Activated naive CD4-positive, alpha-beta T cell treated with anti-CD3 and anti-CD28 coated beads, Interleukin-2, amount 10 ng/mL, durations not matched to agents 7 days and 5 days (primary cell): ENCODE measurements at places on chromosomes 1 and 21.
A peak's percentile ranks its signal among the peaks of the same experiment; 100 is the strongest.

DNA sequence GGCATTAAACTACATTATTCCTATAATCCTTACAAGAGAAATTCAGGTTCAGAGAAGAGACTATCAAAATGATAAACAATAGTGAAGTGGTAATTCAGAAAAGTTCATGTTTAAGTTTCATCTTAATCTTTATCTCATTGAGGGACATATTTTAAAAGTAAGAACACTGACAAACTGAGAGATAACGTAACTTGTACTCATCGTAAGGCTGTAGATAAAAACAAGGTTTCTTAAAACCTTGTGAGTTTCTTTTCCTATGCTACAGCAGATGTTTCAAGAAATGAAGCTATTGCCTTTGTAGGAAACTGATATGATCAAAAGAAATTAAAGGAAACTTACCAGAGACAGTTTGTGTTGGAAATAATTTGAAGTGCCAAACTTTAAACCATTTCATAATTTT, 65.0 kb downstream of the RERE start:
- no peaks in the 10 kb centered on the region for H3K36me3 ChIP-seq
- no peaks in the 10 kb centered on the region for H3K27me3 ChIP-seq
- H3K4me3 ChIP-seq, result peak overlapping the region; percentile 22
- H3K27ac ChIP-seq, result no peak overlapping the region

GRCh38 chr21:36700971-36701755, 2.2 kb downstream of the SIM2 start:
- peak overlapping the region; percentile 43 for H3K4me3 ChIP-seq
- no peak for DNase-seq
- peaks cover 100% of the 10 kb centered on the region for H3K27me3 ChIP-seq
- H3K36me3 ChIP-seq, result peaks cover 3% of the 10 kb centered on the region
- H3K4me1 ChIP-seq, result peaks cover 29% of the 10 kb centered on the region
- no peak overlapping the region for H3K27ac ChIP-seq

- no peak overlapping the region for H3K4me3 ChIP-seq
- no peaks in the 10 kb centered on the region for H3K27me3 ChIP-seq
- no peak for DNase-seq
- H3K4me1 ChIP-seq, result peaks cover 21% of the 10 kb centered on the region
- peaks cover 27% of the 10 kb centered on the region for H3K36me3 ChIP-seq
These were observed 610 bp downstream of the RBM8A start for GRCh38 chr1:145926686-145927062.

GRCh38 chr1:246454655-246455054, 52.4 kb downstream of the SMYD3 start:
- no peaks in the 10 kb centered on the region for H3K27me3 ChIP-seq
- H3K4me3 ChIP-seq, result no peak overlapping the region
- no peak for DNase-seq

- H3K27ac ChIP-seq, result no peak overlapping the region
- H3K4me3 ChIP-seq, result no peak overlapping the region
- no peak for DNase-seq
- peaks cover 3% of the 10 kb centered on the region for H3K36me3 ChIP-seq
These were observed 116.8 kb downstream of the DTL start for GRCh38 chr1:212152308-212152693.

- H3K27ac ChIP-seq, result no peak overlapping the region
- H3K36me3 ChIP-seq, result peaks cover 18% of the 10 kb centered on the region
- H3K4me1 ChIP-seq, result peaks cover 29% of the 10 kb centered on the region
These were observed 71.5 kb downstream of the MACF1 start for GRCh38 chr1:39275836-39276507.

GRCh38 chr1:94560333-94560732, 18.8 kb upstream of the F3 start:
- H3K4me3 ChIP-seq, result no peak overlapping the region
- H3K4me1 ChIP-seq, result no peaks in the 10 kb centered on the region
- no peaks in the 10 kb centered on the region for H3K36me3 ChIP-seq
- no peak for DNase-seq
- H3K27me3 ChIP-seq, result peaks cover 8% of the 10 kb centered on the region

DNA sequence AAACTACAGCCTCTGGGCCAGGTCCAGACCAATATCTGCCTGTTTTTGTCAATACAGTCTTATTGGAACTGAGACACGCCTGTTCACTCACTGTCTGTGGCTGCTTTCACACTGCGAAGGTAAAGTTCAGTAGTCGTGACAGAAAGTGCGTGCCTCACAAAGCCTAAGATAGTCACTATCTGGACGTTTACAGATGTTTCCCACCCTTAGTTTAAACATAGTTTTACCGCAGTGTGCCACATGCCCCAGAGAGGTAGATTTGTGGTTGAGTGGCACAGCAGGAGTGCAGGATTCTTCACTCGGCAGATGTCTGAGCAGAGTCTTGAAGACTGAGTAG, 61.9 kb downstream of the NFASC start:
- no peaks in the 10 kb centered on the region for H3K36me3 ChIP-seq
- H3K27ac ChIP-seq, result no peak overlapping the region
- H3K4me3 ChIP-seq, result no peak overlapping the region
- no peaks in the 10 kb centered on the region for H3K4me1 ChIP-seq
- DNase-seq, result no peak
- peaks cover 7% of the 10 kb centered on the region for H3K27me3 ChIP-seq

- no peaks in the 10 kb centered on the region for H3K27me3 ChIP-seq
- no peak for DNase-seq
- H3K36me3 ChIP-seq, result no peaks in the 10 kb centered on the region
These were observed 35.4 kb downstream of the PLPP3 start for GRCh38 chr1:56543783-56544612.

DNA sequence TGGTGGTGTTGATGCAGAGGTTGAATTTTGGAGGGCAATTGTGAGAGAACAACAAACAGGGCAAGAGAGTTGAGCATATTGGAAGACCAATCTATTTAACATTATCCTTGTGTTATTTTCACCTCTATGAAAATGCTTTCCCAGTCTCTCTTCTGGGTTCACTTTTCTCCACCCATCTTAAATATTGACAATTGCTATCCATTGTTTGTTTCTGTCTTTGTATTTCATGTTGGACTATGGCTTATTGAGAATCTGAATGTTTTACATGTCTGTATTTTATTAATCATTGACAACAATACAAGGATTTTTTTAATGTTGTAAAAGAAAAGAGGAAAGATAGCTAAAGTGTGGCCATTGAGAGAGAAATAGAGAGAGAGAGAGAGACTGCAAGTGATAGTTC, 1121.5 kb downstream of the BRINP3 start:
- H3K27me3 ChIP-seq, result no peaks in the 10 kb centered on the region
- no peaks in the 10 kb centered on the region for H3K36me3 ChIP-seq
- no peaks in the 10 kb centered on the region for H3K4me1 ChIP-seq

DNA sequence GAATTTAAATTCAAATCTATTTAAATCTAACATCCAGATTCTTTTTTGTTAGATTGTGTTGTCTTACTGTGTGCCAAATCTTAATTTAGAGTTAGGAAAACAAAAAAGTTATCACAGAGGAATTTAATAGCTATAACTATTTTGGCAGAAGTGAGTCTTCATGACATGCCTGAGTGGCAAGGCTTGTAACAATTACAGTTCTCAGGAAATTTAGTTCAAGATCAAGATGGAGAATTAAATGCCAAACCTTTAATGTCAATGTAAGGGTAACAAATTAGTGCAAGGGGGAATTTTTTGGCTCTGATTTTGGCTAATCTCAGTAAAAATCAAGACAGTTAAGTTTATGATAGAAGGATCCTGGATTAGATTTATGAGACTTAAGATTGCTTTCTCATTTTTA, 58.4 kb downstream of the GDAP2 start:
- no peaks in the 10 kb centered on the region for H3K27me3 ChIP-seq
- no peak overlapping the region for H3K27ac ChIP-seq
- H3K4me1 ChIP-seq, result no peaks in the 10 kb centered on the region
- DNase-seq, result no peak
- H3K36me3 ChIP-seq, result peaks cover 66% of the 10 kb centered on the region
- no peak overlapping the region for H3K4me3 ChIP-seq

DNA sequence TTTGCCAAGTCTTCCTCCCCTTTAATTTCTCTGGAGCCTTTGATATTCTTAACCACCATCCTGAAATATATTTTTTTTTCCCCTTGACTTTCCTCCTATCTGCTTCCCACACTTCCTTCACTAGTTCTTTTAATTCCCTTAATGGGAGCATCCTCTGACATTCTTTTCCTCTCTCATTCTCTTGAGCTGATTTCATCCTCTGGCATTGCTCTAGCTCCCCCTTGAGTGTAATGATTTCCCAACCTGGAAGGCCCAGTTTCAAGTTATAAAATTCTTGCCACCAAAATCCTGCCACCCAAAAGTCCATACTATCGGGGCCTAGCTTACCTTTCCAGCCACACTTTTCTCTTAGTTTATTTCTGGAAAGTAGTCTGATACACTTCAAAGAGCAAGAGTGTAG, 39.5 kb upstream of the UBE2U start:
- H3K27ac ChIP-seq, result no peak overlapping the region
- no peak for DNase-seq
- H3K36me3 ChIP-seq, result no peaks in the 10 kb centered on the region
- H3K4me1 ChIP-seq, result no peaks in the 10 kb centered on the region
- H3K4me3 ChIP-seq, result no peak overlapping the region

GRCh38 chr1:201269281-201269680, 14.0 kb upstream of the PKP1 start:
- no peaks in the 10 kb centered on the region for H3K36me3 ChIP-seq
- no peaks in the 10 kb centered on the region for H3K4me1 ChIP-seq
- peaks cover 30% of the 10 kb centered on the region for H3K27me3 ChIP-seq
- DNase-seq, result no peak
- H3K27ac ChIP-seq, result no peak overlapping the region

GRCh38 chr1:204359474-204360255, at the start of gene PLEKHA6:
Gene PLEKHA6 (minus strand): TSS chr1:204359929. CDS start chr1:204273727, 86,202 bp downstream.
- DNase-seq, result no peak
- no peak within 1 kb of the TSS for H3K4me3 ChIP-seq
- peaks cover 66% of the 10 kb centered on the region for H3K27me3 ChIP-seq
- no peak within 1 kb of the TSS for H3K27ac ChIP-seq

GRCh38 chr1:209104646-209105045, 478.9 kb upstream of the CAMK1G start:
- no peak overlapping the region for H3K4me3 ChIP-seq
- H3K27ac ChIP-seq, result no peak overlapping the region
- no peak for DNase-seq
- H3K27me3 ChIP-seq, result peaks cover 7% of the 10 kb centered on the region

DNA sequence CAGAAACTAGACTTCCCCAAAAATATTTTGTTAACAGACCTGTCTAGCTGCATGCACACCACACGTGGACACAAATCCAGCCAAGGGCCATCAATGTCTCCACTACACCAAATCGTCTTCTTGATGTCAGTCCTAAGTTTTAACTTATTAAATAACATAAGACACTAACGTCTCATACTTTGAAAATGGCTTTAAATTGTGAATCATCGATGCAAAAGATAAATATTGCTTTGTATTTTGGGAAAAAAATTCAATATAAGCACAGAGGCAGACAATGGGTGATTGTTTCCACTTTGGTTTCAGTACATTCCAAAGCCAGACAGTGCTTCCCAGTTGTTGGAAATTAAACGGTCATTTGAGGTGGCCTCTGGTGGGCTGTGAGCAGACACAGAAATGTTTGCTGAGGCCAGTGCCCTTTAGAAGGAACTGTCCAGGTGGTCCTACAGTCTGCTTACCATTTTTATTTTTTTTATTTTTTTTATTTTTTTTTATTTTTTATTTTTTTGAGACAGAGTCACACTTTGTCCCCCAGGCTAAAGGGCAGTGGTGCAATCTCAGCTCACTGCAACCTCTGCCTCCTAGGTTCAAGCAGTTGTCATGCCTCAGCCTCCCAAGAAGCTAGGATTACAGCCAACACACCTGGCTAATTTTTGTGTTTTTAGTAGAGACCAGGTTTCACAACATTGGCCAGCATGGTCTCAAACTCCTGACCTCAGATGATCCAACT, 1.8 kb upstream of the KIAA2013 start:
- peaks cover 17% of the 10 kb centered on the region for H3K36me3 ChIP-seq
- H3K27me3 ChIP-seq, result peaks cover 28% of the 10 kb centered on the region
- H3K27ac ChIP-seq, result peak overlapping the region; percentile 72

GRCh38 chr21:33300701-33301631, 23.8 kb upstream of the IFNAR1 start:
- H3K4me3 ChIP-seq, result no peak overlapping the region
- H3K27me3 ChIP-seq, result no peaks in the 10 kb centered on the region
- H3K36me3 ChIP-seq, result peaks cover 22% of the 10 kb centered on the region
- no peak for DNase-seq

- H3K4me3 ChIP-seq, result no peak overlapping the region
- no peak overlapping the region for H3K27ac ChIP-seq
- no peak for DNase-seq
- no peaks in the 10 kb centered on the region for H3K4me1 ChIP-seq
- H3K27me3 ChIP-seq, result no peaks in the 10 kb centered on the region
These were observed 88.6 kb upstream of the SLC35F3 start for GRCh38 chr1:233815865-233816264.

DNA sequence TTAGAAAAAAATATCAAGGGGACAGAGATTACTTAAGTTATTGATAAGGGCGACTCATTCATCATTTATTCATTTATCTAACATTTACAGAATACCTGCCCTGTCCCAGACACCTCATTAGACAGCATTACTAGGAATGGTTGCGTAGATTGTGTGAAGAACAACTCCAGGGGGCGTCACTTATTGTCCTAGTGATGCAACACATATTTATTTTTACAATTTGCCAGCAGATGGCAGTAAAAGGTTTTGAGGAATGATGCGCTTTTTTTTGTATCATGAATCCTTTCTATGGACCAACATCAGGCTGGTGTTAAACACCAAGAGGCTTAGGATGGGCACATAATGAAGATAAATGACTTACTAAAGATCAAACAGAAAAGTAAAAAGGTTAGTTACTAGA, 5.5 kb downstream of the NCAM2 start:
- H3K36me3 ChIP-seq, result no peaks in the 10 kb centered on the region
- no peak for DNase-seq
- peaks cover 3% of the 10 kb centered on the region for H3K4me1 ChIP-seq
- no peak overlapping the region for H3K27ac ChIP-seq

GRCh38 chr1:100483230-100483629, 54.7 kb upstream of the GPR88 start:
- H3K27me3 ChIP-seq, result no peaks in the 10 kb centered on the region
- DNase-seq, result no peak
- H3K4me1 ChIP-seq, result no peaks in the 10 kb centered on the region
- peaks cover 56% of the 10 kb centered on the region for H3K36me3 ChIP-seq
- H3K27ac ChIP-seq, result no peak overlapping the region
- no peak overlapping the region for H3K4me3 ChIP-seq

GRCh38 chr1:169175461-169175860, 69.0 kb downstream of the ATP1B1 start:
- no peaks in the 10 kb centered on the region for H3K36me3 ChIP-seq
- DNase-seq, result no peak
- peaks cover 3% of the 10 kb centered on the region for H3K27me3 ChIP-seq
- H3K4me1 ChIP-seq, result no peaks in the 10 kb centered on the region
